Activated CD4-positive, CD25-positive, alpha-beta regulatory T cell treated with anti-CD3 and anti-CD28 coated beads, Interleukin-2, amount 50 U/mL, for 24 hours (primary cell): ENCODE measurements at places on chromosomes 5 and 9.

DNA sequence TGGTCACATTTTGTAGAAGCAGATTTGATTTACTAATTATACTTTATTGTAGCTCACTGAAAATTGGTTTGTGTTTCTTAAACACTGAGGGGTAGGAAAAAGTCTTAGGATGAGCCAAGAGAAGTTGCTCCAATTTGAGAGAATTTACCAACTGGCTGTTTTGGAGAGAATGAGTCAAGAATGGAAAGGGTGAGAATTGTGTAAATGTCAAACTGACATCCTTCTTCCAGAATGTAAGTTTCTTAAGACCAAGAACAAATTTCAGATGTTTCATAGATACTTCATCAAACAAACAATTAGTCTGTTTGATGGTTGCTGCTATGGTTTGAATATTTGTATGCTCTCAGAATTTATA lies 106.2 kb upstream of the TXNDC8 start:
- no peak for ATAC-seq

GRCh38 chr5:64688965-64689364 lies 1.3 kb upstream of the SHISAL2B start:
- no peak for ATAC-seq

DNA sequence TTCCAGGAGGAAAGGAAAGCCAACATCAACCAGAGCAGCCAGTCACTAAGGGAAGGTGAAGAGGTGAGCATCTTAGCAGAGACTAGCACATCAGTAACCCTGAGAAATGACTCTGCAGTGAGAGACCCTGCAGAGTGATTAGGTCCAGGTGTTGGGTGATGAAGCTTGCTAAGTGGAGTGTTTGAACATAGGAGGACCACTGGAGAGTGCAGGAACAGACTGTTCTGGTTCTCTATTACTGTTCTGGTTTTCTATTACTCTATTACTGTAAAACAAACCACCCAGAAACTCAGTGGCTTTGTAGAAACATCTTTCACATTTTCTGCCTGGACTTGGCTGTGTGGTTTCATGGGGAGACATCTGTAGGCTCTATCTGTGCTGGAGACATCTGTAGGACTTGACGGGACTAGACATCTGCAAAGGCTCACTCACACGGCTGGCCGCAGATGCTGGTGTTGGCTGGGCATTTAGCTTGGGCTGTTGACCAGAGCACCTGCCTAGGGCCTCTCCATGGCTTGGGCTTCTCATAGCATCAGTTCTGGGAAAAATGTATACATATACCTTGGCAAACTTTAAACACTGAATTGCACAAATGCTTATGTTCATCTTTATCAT lies 33.4 kb upstream of the SPATA31E1 start:
- no peak for ATAC-seq

DNA sequence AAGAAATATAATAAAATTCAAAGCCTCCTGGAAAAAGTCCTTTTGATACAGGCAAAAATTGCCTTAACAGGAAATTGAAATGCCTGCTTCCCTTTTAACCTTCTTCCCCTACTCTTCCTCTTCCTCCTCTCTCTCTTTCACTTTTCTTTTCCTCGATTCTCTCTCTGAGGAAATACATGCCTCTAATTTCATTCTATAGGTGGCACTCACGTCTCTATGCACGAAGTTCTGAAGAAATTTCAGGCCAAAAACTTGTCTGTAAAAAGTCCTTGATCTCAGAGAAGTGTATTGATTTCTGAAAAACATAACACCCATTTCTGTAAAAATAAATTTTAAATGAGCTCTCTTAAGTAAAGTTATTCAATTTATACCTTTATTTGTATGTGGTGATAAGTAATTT lies 371.7 kb upstream of the IRX4 start:
- no peak for ATAC-seq

GRCh38 chr5:11400316-11400715 lies 503.9 kb downstream of the CTNND2 start:
- ATAC-seq, result no peak

DNA sequence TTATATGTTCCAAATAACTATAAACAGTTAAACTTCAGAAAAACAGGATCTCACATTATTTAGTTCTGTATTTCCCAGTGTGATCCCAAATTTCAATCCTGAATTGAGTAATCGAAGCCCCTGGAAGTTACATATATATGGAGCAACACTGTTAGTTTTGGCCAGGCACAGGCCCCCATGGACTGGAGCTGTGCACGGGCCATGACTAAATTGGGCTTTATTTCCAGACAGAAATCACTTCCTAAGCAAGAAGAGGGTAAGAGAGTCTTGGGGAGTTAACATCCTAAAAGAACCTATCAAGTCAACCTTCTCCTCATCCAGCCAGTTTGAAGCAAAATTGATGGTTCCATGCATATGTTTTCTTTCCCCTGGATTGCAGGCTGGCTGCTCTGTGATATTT lies 393.0 kb downstream of the TMEM167A start:
- ATAC-seq, result no peak

- ATAC-seq, result no peak
Measured at GRCh38 chr5:61669531-61669930, 337.5 kb downstream of the ZSWIM6 start.

DNA sequence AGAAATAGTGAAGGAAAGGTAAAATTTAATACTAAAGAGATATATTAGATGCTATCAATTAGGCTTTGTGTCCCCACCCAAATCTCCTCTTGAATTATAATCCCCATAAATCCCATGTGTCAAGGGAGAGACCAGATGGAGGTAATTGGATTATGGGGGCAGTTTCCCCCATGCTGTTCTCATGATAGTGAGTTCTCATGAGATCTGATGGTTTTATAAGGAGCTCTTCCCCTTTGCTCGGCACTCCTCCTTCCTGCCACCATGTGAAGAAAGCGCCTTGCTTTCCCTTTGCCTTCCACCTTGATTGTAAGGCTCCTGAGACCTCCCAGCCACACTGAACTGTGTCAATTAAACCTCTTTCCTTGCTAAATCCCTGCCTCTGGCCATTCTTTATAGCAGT lies 697.0 kb upstream of the RGMB start:
- no peak for ATAC-seq

DNA sequence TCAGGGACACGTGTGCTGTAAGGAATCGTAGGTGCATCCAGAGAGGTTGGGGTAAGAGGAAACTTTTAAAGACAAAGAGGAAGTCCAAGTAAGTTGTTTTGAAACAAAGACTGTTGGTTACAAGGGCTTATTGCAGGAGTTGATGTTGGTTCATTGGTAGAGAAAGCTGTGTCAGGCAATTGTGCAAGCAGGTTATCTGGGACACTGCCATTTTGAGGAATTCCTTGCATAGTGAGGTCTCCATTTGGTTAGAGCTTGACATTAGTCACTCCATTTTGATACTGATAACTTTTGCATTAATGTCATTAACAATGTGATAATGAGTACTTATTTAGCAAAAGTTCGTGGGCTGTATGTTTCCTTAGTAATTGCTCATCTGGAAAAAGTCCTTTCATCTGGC lies 24.9 kb downstream of the CNOT6 start:
- no peak for ATAC-seq

DNA sequence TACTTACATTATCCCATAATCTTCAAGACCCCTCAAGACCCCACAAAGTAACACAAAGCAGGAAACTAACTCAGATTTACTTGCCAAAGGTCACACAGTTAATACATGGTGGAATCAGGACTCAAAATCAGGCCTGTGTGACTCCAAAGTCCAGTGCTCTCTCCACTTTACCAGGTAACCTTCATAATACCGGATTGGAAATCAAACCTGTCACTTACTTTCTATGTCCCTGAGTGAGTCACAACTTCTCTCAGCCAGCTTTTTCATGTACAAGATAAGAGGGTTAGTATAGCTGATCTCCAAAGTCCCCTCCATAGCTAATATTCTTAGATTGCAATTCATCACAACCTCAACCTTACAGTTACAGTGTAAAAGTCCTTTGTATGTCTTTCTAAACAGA lies 17.1 kb downstream of the STRBP start:
- no peak for ATAC-seq

DNA sequence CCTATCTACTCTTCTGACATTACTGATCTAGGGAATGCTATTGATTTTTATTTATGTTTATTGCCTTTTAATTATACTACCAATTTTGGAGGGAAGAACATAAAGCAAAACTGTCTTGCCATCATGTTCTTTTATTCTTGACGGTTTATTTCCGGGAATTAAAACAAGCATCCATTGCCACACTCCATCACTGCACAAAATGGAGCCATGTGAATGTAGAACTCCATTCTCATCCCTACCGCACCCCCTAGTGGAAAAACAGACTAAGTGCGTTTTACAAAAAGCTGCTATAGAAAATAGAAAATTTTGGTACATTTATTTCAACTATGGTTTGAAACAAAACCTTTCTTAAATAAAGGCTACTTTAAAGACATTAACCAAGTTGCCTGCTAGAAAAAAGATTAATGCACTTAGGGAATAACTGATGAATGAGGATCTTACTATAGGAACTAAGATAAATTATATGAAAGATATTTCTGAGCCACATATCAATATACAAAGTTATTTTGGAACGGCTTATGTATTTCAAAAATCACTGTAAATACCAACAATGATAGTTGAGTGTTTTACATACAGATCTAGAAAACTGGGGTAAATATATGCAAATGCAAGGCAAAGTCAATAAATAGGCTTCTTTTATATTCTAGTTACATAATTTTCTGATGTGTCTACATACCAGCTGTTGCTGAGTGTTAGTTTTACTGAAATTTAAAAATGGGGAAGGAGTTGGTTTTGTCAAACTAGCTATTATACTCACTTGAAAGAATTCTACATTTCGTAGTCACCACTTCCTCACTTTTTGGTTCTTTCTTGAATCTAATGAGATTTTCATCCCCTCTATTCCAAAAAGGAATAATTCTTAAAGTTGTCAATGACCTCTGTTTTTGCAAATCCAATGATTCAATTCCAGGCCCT lies 26.5 kb downstream of the OXCT1 start:
- ATAC-seq, result peak; percentile 41

GRCh38 chr5:34858790-34859189 lies 19.8 kb downstream of the TTC23L start:
- ATAC-seq, result no peak

- no peak for ATAC-seq
Measured at GRCh38 chr5:112957036-112957808, 19.4 kb upstream of the DCP2 start.

GRCh38 chr5:122863240-122863639 lies 17.8 kb downstream of the SNX24 start:
- no peak for ATAC-seq

DNA sequence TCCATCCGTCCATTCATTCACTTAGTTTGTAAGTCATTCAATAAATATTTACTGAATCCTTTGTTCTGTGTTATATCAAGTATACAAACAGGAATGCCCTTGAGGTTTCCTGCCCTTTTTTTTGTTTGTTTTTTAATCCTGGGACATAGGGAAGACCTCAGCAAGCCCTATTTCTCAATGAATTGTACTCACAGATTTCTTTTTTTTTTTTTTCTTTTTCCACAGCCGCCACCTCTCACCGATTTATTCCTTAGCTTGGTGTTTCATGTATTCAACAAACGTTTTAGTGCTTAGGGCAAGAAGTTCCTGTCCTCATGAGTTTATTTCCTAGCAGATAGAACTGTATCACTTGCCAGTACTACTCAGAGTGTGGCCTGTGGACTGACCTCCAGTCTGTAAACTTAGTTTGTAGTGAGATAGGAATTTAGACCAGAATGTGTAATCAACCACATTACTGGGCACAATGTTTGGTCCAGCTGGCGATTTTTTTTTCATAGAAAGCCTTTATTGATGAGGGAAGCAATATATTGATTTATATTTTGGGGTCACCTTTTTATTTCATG lies 35.4 kb upstream of the C5orf47 start:
- ATAC-seq, result no peak
